Calu3 (cell line): ENCODE measurements at places on chromosomes 13 and 19.

DNA sequence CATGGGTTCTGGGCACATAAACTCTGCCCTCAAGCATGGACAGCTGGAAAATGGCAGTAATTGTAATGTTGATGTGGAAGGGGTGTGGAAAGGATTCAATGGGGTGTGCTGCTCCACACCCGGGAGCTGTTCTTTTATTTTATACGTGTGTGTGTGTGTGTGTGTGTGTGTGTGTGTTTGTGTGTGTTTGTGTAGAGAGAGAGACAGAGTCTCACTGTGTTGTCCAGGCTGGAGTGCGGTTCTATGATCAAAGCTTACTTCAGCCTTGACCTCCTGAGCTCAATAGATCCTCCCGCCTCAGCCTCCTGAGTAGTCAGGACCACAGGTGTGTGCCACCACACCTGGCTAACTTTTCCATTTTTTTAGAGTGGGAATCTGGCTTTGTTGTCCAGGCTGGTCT lies 2.8 kb downstream of the MRPS12 start:
- DNase-seq, result no peak
- H3K27me3 ChIP-seq, result no peaks in the 10 kb centered on the region
- peak overlapping the region; percentile 43 for H3K27ac ChIP-seq
- H3K36me3 ChIP-seq, result peaks cover 63% of the 10 kb centered on the region
- peaks cover 19% of the 10 kb centered on the region for H3K4me1 ChIP-seq

- H3K36me3 ChIP-seq, result no peaks in the 10 kb centered on the region
- peak; percentile 4 for DNase-seq
- H3K4me1 ChIP-seq, result peaks cover 11% of the 10 kb centered on the region
- peak overlapping the region; percentile 7 for H3K4me3 ChIP-seq
- no peaks in the 10 kb centered on the region for H3K27me3 ChIP-seq
These were observed 163.5 kb downstream of the COG6 start for GRCh38 chr13:39818953-39819352.

DNA sequence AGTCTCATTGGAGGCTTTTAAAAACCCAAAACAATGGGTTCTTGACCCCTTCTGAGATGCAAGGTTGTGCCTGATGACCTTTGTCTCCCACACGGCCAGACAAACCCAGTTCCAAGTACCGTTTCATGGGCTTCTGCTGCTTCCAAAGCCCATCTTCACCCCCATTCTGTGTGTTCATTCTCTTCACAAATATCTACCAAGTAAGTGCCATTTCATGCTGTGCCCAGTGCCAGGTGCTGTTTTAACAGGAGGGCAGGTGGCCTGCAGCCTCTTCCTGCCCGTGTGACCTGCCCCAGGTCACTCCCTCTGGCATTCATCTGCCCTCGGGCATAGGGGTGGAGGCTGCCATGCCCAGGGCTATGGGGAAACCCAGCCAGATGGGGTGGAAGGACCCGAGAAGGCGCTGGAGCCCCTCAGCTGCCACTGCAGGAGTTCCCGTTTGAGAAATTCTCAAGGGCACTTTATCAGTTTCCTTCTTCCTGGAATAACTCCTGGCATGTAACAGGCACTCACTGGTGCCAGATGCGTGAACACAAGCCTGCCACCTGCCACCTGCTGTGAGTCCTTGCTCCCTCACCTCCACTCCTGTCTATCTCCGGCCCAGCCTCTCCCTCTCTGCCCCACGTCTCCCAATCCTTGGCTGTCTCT lies 12.5 kb downstream of the CAPN12 start:
- peak overlapping the region; percentile 10 for H3K4me3 ChIP-seq
- peak; percentile 59 for DNase-seq
- H3K4me1 ChIP-seq, result peaks cover 44% of the 10 kb centered on the region
- H3K36me3 ChIP-seq, result peaks cover 99% of the 10 kb centered on the region
- peak overlapping the region; percentile 91 for H3K27ac ChIP-seq
- no peaks in the 10 kb centered on the region for H3K27me3 ChIP-seq

- H3K36me3 ChIP-seq, result no peaks in the 10 kb centered on the region
- H3K4me3 ChIP-seq, result no peak overlapping the region
- H3K4me1 ChIP-seq, result peaks cover 12% of the 10 kb centered on the region
- peaks cover 10% of the 10 kb centered on the region for H3K27me3 ChIP-seq
These were observed 94.3 kb downstream of the FAM216B start for GRCh38 chr13:42875475-42876269.

GRCh38 chr13:112244495-112245177 lies 131.5 kb upstream of the SPACA7 start:
- no peak overlapping the region for H3K4me3 ChIP-seq
- peaks cover 8% of the 10 kb centered on the region for H3K27me3 ChIP-seq
- DNase-seq, result no peak
- no peak overlapping the region for H3K27ac ChIP-seq
- no peaks in the 10 kb centered on the region for H3K4me1 ChIP-seq

DNA sequence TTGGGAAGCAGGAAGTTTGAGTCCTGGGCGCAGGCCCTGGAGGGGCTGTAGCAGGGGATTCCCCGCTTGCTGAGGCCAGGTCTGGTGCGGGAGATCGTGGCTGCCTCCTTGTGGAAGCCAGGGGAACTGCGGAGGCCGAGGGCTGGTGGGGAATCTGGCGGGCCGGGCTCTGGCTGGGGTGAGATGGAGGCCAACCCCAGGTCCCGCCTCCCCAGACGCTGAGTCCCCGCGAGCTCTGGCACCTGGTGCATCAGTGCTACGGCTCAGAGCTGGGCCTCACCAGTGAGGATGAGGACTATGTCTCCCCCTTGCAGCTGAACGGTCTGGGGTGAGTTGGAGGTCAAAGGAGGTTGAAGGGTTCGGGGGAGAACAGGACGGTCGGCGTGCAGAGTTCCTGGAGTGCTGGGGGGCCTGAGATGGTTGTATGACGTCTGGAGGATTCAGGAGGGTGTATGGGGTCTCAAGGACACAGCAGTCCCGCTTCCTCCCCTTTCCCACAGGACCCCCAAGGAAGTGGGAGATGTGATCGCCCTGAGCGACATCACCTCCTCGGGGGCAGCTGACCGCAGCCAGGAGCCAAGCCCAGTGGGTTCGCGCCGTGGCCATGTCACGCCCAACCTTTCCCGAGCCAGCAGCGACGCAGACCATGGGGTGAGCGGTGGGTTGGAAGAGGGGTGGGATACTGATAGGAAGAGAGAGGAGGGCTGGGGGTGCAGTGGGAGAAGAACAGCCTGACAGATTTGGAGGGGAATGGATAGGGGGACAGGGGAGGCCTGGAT lies 13.1 kb downstream of the GRAMD1A start:
- peaks cover 63% of the 10 kb centered on the region for H3K36me3 ChIP-seq
- no peaks in the 10 kb centered on the region for H3K27me3 ChIP-seq
- DNase-seq, result peak; percentile 86
- peak overlapping the region; percentile 26 for H3K4me3 ChIP-seq
- peaks cover 14% of the 10 kb centered on the region for H3K4me1 ChIP-seq

GRCh38 chr19:49400029-49400428 lies 12.0 kb downstream of the KASH5 start:
- no peak overlapping the region for H3K4me3 ChIP-seq
- no peaks in the 10 kb centered on the region for H3K36me3 ChIP-seq
- no peaks in the 10 kb centered on the region for H3K4me1 ChIP-seq
- no peak for DNase-seq

GRCh38 chr19:33358408-33358807 lies 15.1 kb upstream of the CEBPG start:
- no peak for DNase-seq
- H3K27me3 ChIP-seq, result peaks cover 66% of the 10 kb centered on the region
- no peaks in the 10 kb centered on the region for H3K4me1 ChIP-seq
- H3K27ac ChIP-seq, result no peak overlapping the region

- DNase-seq, result no peak
- peaks cover 67% of the 10 kb centered on the region for H3K4me1 ChIP-seq
- peak overlapping the region; percentile 90 for H3K27ac ChIP-seq
- no peaks in the 10 kb centered on the region for H3K27me3 ChIP-seq
These were observed 5.3 kb downstream of the GRAMD1A start for GRCh38 chr19:35005256-35005977.

DNA sequence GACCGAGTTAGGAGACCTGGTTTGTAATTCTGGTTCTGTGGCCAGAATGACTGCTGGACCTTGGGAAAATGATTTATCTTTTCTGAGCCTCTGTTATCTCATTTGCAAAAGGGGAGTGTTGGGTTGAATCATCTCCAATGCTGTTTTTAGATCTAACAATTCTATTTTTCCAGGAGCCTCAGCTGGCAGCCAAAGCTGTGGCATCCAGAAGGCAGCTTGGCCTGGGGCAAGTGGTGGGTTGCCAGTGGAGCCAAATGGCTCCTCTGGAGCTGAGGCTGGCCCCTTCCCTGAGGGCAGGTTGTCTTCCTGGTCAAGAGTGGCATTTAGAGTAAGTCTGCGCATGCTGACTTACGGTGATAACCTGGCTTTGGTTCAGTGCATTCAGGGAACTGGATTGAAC lies 21.3 kb downstream of the B3GLCT start:
- no peak for DNase-seq
- no peak overlapping the region for H3K4me3 ChIP-seq
- no peak overlapping the region for H3K27ac ChIP-seq
- no peaks in the 10 kb centered on the region for H3K27me3 ChIP-seq

DNA sequence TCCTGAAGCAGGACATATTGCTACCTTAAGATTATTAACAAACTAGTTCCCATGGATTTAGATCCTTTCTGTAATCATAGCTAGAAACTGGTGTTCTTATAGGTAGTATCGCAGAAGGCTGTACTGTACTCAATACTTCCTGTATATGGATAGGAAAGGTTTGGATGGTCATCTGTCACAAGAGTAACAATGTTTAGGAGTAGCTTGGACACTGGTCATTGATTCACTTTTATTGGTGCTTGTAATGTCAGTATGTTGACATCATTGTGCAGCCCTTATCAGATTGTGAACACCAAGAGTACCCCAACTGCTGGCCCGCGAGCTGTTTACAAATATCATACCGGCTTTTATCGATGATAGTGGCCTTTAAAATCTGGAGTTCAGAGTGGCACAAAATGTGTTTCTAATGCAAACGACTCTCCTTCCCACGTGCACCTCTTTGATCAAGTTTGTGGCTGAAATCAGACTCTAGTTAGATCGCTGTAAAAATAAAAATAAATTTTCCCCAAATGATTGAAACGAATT lies 605 bp upstream of the CDK8 start:
- peaks cover 11% of the 10 kb centered on the region for H3K4me1 ChIP-seq
- peak overlapping the region; percentile 86 for H3K27ac ChIP-seq
- no peaks in the 10 kb centered on the region for H3K27me3 ChIP-seq

- no peaks in the 10 kb centered on the region for H3K4me1 ChIP-seq
- peaks cover 14% of the 10 kb centered on the region for H3K36me3 ChIP-seq
- no peak for DNase-seq
- no peak overlapping the region for H3K27ac ChIP-seq
- no peaks in the 10 kb centered on the region for H3K27me3 ChIP-seq
These were observed 17.9 kb upstream of the LYPD3 start for GRCh38 chr19:43483281-43483680.

DNA sequence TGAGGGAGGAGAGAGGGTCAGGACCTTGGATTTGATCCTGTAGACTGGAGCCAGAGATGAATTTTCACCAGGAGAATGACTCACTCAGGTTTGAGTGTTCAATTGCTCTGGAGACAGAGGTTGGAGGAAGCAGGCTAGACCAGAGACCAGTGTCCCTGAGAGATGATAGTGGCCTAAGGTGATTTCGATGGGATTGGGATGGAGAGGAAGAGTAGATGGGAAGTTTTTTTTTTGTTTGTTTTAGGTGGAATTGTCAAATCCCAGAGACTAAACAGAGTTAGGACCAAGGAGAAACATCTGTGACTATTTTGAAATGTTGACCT lies 2.3 kb downstream of the CEBPG start:
- no peak for DNase-seq
- H3K27ac ChIP-seq, result peak overlapping the region; percentile 42
- no peaks in the 10 kb centered on the region for H3K27me3 ChIP-seq
- H3K36me3 ChIP-seq, result peaks cover 69% of the 10 kb centered on the region

DNA sequence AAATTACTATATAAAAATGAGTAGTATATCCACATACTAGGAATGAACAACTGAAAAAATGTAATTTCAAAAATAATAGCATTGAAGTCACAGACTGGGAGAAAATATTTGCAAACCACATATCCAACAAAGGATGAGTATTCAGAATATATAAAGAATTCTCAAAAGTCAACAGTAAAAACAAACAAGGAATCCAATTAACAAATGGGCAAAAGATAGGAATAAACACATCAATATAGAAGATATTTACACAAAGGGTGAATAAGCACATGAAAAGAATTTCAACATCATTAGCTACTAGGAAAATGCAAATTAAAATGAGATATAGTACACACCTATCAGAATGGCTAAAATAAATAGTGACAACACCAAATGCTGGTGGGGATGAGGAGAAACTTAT lies 37.0 kb downstream of the MYCBP2 start:
- no peaks in the 10 kb centered on the region for H3K27me3 ChIP-seq
- H3K4me3 ChIP-seq, result no peak overlapping the region
- H3K4me1 ChIP-seq, result peaks cover 7% of the 10 kb centered on the region

GRCh38 chr13:79936368-79937136 lies 404.4 kb downstream of the SPRY2 start:
- no peaks in the 10 kb centered on the region for H3K27me3 ChIP-seq
- DNase-seq, result peak; percentile 23
- H3K4me3 ChIP-seq, result no peak overlapping the region
- H3K4me1 ChIP-seq, result peaks cover 10% of the 10 kb centered on the region
- peak overlapping the region; percentile 98 for H3K27ac ChIP-seq
- H3K36me3 ChIP-seq, result peaks cover 6% of the 10 kb centered on the region

DNA sequence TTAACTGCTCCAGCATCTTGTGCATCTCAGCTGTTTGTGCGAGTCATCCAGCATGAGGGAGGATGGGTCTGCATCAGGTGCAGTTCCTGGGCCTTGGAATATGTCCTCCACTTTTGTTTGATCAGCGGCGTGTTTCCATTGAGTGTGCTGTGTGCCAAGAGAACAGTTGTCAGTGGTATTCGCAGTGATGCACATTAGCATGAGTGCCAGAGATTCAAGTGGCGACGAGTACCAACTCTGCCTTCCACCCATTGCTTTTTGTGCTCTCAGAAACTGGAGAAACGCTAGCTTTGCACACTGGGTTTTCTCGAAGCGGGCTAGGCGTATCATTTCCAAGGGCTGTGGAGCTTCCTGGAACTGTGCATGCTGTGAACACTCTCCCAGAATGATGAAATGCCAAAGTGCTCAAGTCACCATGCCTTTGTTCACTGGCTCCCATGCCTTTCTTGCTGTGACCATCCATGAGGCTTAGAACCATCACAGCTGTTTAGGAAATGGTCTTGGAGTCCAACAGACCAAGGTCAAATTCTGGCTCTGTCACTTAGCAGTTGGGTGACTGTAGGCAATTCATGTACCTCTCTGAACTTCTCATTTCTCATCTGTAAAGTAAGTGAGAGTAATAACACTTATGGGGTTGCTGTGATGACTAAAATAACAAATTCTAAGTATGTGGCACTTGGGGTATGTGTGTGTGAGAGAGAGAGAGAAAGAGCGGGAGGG lies 18.4 kb downstream of the LRCH1 start:
- H3K27me3 ChIP-seq, result no peaks in the 10 kb centered on the region
- no peak overlapping the region for H3K4me3 ChIP-seq
- no peak overlapping the region for H3K27ac ChIP-seq
- H3K36me3 ChIP-seq, result no peaks in the 10 kb centered on the region
